ENCODE measurements at places on chromosomes 4 and X.

- no peak for DNase-seq
Observed at GRCh38 chrX:120334151-120334550, 22.9 kb upstream of the TMEM255A start.

- DNase-seq: no peak
Observed at GRCh38 chrX:19986531-19986930, 4.3 kb downstream of the BCLAF3 start.

DNA sequence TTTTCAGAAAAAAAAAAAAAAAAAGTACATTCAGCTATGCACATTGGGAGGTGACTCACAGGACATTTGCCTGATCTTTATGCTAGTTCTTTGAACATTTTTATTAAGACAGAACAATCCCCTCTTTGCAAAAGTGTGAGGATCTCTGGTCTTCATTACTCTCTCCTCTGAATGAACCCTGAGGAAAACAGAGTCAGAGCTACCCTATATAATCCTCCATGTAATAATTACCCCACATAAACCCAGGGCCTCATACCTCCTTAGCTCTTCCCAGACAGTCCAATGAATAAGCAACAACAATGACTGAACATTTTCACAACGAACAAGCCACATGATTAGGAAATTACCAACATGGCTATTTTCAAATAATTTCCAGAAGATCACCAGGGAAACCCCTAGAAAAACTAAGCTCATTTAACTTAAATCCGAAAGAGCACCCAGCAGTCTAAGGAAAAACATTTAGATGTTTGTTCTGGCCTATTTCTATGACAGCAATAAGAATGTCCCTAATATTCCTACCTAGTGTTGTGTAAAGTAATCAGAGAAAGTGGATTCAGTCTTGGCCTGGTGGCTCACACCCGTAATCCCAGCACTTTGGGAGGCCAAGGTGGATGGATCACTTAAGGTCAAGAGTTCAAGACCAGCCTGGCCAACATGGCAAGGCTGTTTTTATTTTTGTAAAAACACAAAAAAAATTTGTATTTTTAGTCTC lies 37.8 kb downstream of the TBC1D9 start:
- no peak for DNase-seq

DNA sequence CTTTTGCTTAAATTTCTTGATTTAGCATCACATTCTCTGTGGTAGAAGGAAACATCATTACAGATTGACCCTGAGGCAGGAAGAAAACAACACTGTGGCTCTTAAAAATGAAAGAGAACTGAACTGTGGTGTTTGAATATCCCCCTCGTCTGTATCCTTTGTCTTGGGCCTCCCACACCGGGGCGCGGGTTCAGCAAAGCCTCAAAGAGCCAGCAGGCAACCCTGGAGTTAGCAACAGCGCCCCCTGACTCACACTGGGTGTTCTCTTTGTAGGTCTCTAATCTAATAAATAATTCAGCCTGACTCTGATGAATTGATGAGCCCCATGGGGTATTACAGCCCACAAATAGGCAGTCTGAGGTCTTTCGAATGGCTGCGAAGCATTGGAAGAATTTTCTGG lies 46.1 kb upstream of the CTSO start:
- DNase-seq: no peak

- no peak for DNase-seq
Observed at GRCh38 chr4:163127621-163128020, 39.1 kb downstream of the NAF1 start.

GRCh38 chrX:150405576-150405975 lies 42.5 kb downstream of the MAMLD1 start:
- no peak for DNase-seq

- no peak for DNase-seq
Observed at GRCh38 chrX:138128027-138128671, 562.2 kb downstream of the ZIC3 start.

GRCh38 chrX:49139713-49140112 lies 16.2 kb upstream of the GPKOW start:
- no peak for DNase-seq

DNA sequence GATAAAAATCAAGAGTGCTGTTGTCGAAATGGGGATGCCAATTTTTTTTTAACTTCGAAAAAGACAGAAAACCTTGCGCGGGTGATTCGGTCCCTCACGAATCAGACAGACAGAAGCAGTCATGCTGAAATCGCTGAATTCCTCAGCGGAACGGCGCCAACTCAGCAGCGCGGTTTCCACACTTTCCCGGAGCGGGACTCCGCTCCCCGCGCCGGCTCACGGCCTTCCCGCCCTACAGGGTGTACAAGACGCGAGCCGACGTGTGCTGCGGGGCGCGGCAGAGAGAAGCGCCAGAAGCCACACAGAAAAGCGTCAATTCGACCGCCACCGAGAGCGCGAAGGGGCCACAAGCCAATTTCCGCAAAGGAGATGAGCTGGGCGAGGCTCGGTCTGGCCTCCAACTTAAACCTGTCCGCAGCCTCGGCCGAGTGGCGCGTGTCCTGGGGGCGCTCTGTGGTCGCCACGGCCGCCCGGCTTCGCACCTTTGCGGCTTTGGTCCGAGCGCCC lies 1.3 kb downstream of the NEXMIF start:
- no peak for DNase-seq

DNA sequence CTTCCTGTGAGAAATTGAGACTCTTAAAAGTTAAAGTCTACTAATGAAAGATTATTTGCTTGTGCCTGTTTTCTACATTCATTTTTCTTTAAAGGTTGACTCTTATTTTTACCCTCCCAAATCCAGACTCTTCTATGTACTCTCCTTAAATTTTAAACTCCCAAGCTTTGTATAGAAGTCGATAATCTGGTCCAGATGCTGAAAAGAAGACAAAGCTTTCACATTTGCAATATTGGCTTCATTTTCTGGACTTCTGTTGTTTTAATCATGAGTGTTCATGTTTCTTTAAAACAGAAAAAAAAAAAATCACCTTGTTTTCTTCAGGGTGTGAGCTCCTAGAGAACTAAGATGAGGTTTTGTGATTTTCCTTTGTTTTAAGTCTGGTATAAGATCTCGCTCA lies 53.2 kb upstream of the TBC1D14 start:
- no peak for DNase-seq

DNA sequence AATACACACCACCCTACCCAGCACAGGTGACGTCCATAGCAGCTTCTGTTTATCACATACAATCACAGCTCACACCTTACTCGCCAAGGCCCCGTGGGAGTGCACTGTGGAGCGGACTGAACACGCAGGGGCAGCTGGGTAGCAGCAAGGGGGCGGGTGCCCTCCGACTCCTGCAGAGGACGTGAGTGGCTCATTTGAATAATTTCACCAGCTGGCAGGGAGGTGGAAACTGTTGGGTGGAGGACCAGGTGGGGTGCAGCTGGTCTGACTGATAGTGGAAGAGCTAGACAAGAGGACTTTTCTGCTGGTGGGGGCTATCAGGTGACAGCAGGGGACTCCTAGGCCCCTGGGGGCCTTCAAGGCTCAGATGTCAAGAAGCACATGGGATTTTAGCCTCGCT lies 16.3 kb downstream of the MAN2B2 start:
- DNase-seq: no peak

GRCh38 chr4:11732155-11732554 lies 303.5 kb upstream of the HS3ST1 start:
- DNase-seq: no peak

- no peak for DNase-seq
Observed at GRCh38 chr4:15012017-15012788, 9.9 kb downstream of the CPEB2 start.

All from activated CD8-positive, alpha-beta memory T cell treated with anti-CD3 and anti-CD28 coated beads for 1 hour (primary cell).